Esophagus squamous epithelium (tissue), 5 donors: ENCODE measurements at places on chromosomes 6 and 20.

GRCh38 chr20:63321148-63321831 is 28.3 kb downstream of the COL20A1 start:
- DNase-seq = no peak
- H3K4me3 ChIP-seq = no peak overlapping the region
- no peaks in the 10 kb centered on the region for H3K27me3 ChIP-seq
- no peaks in the 10 kb centered on the region for H3K36me3 ChIP-seq
- no peak overlapping the region for H3K27ac ChIP-seq

- no peaks in the 10 kb centered on the region for H3K4me1 ChIP-seq
- H3K27ac ChIP-seq = no peak overlapping the region
- no peaks in the 10 kb centered on the region for H3K27me3 ChIP-seq
- H3K36me3 ChIP-seq = no peaks in the 10 kb centered on the region
- H3K4me3 ChIP-seq = no peak overlapping the region
Measured at GRCh38 chr6:115362234-115362633, 698.5 kb downstream of the FRK start.

DNA sequence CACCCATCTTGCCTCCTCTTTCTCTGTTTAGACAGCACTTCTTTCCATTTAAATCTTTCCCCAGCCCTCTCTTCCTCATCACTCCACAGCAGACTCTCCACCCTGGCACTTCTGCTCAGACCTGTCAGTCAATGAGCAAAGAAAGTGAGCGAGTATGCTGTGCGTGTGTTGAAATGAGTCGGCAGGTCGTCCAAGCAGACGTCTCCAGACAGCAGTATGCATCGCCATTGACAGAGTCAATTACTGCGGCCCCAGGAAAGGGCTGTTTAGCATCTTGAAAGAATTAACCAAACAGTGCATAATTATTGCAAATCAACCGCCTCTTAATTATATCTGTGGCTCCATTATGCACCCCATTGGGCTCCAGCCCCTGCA is 54.8 kb upstream of the KCNG1 start:
- H3K27me3 ChIP-seq = no peaks in the 10 kb centered on the region
- no peak overlapping the region for H3K27ac ChIP-seq
- DNase-seq = no peak
- H3K4me1 ChIP-seq = peaks cover 3% of the 10 kb centered on the region
- no peaks in the 10 kb centered on the region for H3K36me3 ChIP-seq
- H3K4me3 ChIP-seq = no peak overlapping the region

GRCh38 chr6:53630533-53631226 is 34.9 kb downstream of the KLHL31 start:
- no peak for DNase-seq
- no peaks in the 10 kb centered on the region for H3K27me3 ChIP-seq
- no peaks in the 10 kb centered on the region for H3K36me3 ChIP-seq
